CD8-positive, alpha-beta T cell (primary cell): ENCODE measurements at places on chromosomes 3 and 15.

DNA sequence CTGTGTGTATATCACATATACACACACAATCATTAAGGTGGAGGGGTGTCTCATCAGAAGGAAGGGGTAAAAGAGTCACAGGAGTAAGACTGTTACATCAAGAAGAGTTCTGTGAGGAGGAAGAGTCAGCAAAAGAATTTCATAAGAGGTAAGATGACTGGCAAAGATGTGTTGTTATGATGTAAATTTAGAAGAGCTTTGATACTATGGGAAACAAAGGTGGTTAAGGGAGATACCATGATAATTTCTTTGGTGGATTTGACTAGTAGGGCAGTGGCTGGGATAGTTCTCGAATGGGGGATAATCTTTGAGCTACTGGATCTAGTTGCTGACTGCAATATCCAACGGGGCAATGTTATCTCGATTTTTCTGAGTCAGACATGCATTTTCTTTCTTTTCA lies 61.6 kb downstream of the STAG1 start:
- DNase-seq: no peak

GRCh38 chr15:99511866-99512661 lies 53.7 kb upstream of the MEF2A start:
- no peak for DNase-seq

DNA sequence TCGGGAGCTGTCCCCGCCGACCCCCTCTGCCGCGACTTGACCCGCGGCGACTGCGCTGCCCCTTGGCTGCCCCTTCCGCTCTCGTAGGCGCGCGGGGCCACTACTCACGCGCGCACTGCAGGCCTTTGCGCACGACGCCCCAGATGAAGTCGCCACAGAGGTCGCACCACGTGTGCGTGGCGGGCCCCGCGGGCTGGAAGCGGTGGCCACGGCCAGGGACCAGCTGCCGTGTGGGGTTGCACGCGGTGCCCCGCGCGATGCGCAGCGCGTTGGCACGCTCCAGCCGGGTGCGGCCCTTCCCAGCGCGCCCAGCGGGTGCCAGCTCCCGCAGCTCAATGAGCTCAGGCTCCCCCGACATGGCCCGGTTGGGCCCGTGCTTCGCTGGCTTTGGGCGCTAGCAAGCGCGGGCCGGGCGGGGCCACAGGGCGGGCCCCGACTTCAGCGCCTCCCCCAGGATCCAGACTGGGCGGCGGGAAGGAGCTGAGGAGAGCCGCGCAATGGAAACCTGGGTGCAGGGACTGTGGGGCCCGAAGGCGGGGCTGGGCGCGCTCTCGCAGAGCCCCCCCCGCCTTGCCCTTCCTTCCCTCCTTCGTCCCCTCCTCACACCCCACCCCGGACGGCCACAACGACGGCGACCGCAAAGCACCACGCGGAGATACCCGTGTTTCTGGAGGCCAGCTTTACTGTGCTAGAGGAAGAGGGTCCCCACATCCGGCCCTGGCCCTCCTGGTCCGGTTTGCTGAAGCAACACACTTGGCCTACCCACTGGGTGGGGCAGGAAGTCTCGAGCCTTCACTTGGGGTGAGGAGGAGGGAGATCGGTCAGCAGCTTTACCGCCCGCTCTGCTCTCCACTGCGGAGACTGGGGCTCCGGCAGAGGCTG lies at the start of gene RASSF1:
RASSF1 (minus strand) TSS at position 389 of the 882 bp plus-strand sequence; CDS start at position 358, 31 bp downstream.
- peak; percentile 70 for DNase-seq

DNA sequence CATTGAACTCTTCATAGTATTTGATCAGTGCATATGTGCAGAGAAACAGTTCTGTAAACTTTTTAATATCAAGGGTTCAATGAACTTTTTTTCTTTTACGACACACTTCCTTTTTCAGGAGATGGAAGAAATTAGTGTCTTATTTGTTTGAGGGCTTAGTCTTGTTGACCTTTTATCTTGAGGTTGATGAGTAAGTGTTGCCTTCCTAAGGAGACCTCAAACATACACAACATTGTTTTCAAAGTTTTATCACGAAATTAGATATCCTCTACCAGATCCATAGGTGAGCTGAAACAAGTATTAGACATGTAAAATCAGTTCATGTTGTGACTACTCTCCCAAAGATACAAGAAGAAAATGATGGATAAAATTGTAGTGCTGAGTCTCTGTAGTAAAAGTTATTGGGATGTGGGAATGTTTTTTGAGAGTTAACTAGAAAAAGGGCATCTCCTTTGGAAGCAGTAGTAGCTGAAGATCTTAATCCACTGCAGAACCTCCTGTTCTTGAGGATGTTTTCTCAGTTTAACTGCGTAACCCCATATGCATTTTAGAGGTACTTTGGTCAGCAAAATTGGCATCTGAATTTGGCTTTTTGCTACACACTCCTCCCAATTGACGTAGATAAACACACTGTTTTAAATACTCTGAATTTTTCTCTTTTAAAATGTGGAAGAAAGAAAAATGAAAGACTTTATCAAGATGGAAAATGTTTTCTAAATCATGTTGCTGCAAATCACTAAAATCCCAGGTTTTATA lies 116.8 kb downstream of the GALK2 start:
- DNase-seq: no peak

DNA sequence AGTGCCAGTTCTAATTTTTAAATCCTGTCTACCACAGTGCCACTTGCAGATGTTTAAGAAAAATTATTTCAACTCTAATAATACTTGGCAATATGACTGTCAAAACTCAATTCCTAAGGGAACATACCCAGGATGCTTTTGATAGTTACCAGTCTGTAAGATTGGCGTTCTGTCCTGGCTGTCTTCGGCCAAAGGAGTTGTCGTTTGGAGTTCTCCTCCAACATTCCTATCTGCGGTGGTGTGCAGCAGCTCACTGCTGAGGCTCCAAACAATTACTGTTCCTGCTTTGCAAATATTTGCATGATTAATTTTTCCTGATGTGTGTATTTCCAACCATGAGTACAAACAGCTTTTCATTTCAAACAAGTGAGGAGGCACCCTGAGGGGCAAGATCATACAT lies 330.8 kb upstream of the DPH6 start:
- DNase-seq: no peak

DNA sequence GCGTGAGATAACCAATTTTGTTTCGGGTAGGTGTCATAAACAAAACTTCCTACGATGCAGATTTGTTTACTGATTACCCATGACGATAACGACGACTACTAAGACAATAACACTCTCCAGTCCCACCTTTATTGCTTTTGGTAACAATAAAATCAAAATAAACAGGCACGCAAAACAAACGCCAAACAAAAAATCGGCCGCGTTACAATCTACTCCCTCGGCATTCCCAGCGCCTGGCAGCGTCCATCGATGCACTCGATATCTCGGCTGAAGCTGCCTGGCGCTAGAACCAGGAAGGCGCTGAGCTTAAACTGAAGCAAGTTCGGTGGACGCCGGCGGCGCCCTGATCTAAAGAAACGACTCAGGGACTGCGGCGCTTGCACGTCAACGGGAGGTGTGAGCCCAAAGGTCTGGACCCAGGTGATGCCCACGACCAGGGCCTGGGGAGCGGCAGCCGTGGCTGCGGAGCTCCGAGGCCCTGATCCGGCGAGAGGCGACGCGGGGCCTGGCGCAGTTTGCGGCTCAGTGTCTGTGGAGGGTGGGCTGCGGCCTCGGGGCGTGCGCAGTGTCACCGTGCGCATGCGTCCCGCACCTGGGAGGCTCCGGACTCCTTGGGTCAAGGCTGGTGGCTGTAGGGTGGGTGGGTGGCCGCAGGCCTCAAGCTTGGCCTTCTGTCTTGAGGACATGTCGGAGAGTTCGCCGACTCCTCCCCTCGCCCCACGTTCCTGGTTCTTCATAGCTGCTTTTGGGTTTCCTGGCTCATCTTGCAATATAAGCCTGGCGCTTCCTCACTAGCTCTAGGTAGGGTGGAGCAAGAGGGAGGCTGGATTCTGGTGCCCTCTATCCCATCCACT lies at the start of gene RSRC1:
RSRC1 (plus strand) TSS at position 286 of the 854 bp plus-strand sequence. CDS start 12,016 bp downstream, outside the sequence.
- DNase-seq: peak; percentile 82

DNA sequence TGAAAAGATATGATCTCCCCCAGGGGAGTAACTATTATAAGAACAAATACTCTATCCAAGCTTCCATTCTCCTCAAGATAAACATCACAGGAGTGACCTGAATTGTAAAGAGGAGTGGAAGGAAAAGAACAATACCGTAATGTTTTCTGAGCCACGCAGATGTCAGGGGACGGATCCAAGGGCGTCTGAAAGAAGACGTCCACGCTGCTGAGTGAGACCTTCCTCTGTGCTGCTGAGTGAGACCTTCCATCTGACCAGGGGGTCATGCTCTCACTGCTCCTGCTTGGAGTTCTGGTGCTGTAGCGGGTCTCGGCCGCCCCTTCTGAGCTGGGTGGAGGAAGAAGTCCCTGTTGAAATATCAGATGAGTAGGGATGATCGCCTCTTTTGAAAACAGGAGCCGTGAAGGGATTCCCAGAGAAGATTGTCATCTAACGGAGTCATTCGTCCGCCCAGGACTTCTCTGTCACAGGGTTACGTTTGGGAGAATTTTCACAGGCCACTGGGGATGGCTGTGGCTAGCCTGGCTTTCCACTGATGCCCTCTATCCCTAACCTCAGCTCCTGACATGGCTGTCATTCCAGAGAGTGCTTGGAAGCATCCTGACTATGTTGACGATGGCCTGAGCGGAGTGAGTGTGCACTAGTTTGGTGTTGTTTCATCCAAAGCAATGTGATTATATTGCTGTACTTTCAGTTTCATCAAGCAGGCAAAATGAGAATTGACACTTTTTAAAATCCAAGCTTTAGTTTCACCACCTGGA lies 184.9 kb downstream of the APBA2 start:
- DNase-seq: no peak

- no peak for DNase-seq
Measured at GRCh38 chr3:116276675-116277074, 168.6 kb downstream of the LSAMP start.

DNA sequence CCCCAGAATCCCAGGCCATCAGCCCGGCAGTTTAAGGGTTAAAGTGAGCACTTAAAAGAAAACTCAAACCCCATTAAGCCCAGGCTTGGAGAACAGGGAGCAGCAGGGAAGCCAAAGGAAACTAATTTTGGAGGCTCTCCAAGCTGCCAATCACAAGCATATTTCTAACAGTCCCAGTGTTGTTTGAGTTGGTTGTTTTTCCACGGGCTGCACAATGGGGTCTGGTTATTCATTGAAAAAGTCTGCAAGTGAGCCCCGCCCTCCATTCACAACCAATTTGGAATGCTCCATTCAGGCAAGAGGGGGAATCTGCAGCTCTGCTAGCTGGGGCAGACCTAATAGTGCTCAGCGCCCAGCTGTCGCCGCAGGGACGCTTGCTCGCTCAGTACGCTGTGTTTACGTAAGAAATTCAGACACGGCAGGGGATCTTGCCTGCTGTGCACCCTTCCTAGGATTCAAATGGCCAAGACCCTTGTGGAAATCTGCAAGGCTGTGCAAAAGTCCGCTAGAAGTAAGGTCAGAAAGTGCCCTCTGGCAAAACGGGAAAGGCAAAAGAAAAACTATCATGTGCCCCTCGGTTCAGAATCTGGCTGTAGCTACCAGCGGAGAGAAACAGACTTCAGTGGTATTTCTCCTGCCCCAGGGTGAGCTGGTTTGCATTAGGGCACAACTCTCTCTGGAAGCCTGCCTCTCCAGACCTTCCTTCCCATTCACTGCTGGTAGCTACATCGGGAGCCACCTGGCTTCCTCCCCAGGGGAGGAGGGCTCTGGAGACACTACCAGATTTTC lies 11.0 kb downstream of the ETV5 start:
- peak; percentile 19 for DNase-seq

- DNase-seq: no peak
Measured at GRCh38 chr15:47422881-47423665, 294.2 kb upstream of the SEMA6D start.

DNA sequence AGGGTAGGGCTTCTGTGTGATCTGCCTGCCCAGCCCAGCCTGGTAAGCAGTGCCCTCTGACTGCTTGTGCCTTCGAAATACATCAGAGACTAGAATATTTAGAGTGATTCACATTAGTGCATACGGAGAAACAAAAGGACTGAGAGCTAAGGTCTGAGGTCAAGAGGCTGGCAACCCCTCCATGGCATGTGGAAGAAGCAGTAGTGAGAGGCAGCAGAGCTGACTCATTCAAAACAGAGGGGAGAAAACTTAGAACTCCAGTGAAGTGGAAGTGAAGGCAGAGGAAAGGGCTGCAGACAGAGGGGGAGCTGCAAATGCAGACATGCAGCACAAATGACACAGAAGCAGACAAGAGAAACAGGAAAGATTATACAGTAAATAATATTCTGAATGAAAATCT lies 61.6 kb downstream of the ULK4 start:
- DNase-seq: no peak

GRCh38 chr15:62835762-62836161 lies 206.8 kb upstream of the TPM1 start:
- no peak for DNase-seq

- no peak for DNase-seq
Measured at GRCh38 chr3:69944931-69945493, 54.5 kb upstream of the SAMMSON start.

- DNase-seq: no peak
Measured at GRCh38 chr3:186218421-186218820, 109.5 kb upstream of the ETV5 start.

GRCh38 chr15:57245130-57245529 lies 131.2 kb upstream of the CGNL1 start:
- DNase-seq: no peak

DNA sequence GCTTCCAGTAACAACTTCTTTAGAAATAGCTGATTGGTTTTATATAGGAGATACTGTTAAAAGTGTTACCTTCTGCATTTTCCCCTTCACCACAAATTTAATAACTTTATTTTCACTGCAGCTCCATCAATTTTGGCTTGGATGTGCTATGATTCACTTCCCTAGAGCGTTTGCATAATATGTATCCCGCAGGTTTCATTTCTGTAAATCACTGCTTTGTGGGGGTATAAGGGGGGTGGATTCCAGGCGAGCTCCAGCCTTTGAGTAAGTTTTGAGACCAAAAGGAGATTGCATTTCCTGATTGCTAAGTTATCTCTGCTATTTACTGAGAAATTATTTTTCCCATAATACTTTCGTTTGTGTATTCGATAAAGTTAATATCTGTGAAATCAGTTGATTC lies 232.6 kb downstream of the TBL1XR1 start:
- DNase-seq: no peak

DNA sequence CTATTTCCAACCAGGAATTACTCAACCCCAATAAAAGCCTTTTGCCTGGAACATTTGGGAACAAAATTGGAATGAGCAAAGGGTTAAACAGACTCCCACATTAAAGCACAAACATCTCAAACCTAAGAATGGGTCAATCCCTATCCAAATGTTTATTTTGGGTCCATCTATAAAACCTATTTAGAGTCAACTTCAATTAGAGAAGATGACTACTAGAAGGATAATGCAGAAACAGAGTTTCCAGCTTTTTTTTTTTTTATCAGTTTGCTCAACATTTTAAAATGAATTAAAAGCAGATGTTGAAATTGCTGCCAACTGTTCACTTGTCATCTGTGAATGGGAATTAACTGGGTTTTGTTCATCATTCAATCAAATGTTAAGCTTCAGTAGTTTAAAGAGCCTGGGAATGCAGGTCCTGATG lies 4.1 kb upstream of the TBC1D23 start:
- DNase-seq: no peak

- DNase-seq: peak; percentile 28
Measured at GRCh38 chr3:39144095-39144747, 9.2 kb downstream of the CSRNP1 start.

GRCh38 chr15:40246496-40247280 lies 7.8 kb downstream of the PAK6 start:
- DNase-seq: no peak
